ELF-1 (cell line): ENCODE measurements at places on chromosomes 7 and 10.

DNA sequence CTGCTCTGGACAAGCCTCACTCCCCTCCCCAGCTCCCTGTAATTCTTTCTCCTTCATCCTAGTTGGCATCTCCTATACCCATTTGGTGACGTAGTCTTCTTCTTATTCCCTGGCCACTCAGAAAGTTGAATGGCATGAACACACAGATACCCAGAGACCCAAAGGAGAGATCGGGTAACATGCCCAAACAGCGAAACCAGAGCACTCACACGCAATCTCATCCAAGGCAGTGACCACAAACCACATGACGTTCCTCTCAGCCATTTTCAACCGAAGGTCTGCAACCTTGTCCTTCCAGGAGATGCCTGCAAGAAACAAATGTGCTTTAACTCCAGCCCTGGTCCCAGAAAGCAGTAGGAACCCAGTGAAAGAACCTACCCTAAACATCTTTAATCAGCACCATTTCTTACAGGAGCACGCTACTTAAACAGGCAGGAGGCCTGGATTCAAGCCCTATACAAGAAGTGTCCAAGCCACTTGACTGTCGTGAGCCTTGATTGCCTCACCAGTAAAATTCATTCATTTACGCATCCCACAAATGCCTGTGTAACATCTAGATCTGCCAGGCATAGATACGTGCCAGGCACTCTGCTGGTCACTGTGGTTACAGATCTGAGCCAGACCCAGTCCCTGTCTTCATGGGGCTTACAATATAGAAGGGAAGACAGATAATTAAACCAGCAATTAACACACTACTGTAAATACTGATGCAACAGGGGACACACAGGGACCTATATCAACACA lies 37.1 kb downstream of the XPNPEP1 start:
- DNase-seq: no peak

DNA sequence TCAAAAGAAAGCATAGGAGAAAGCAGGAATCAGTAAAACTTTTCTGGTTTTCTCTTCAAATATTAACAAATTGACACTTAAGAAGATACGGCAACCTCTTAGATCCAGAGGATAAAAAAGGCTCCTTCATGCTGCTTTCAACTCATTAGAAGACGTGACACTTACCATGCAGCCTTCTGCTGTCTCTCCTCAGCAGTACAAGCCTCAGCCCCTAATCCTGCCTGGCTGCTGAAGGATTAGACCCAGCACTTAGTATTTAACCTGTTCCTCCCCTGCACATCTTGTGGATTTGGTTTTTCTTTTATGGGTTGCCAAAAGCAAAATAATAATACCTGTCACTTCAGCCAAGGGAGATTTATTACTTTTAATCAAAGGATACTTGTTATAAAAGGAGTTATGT lies 108.4 kb downstream of the LYZL1 start:
- no peak for DNase-seq

DNA sequence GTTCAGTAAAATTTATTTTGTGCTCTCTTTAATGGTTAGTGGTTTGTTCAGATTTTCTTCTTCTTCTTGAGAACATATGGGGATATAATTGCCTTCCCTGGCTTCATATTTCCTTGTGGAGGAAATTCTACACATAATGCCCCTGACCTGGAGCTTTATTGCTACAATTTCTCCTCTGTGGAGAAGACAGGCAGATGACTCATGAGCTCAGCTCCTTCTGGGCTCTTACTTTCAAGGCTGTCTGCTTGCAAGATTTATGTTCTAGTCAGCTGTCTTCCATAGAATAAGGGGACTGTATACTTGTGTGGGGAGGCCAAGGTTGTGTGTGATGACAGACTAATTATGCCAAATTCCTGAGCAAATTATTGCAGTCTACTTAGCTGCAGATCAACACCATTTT lies 1.6 kb downstream of the LRRD1 start:
- no peak for DNase-seq

GRCh38 chr10:56255298-56255697 lies 105.8 kb downstream of the ZWINT start:
- DNase-seq: no peak

GRCh38 chr7:18330548-18330947 lies 165.0 kb upstream of the HDAC9 start:
- DNase-seq: no peak

GRCh38 chr7:19209166-19209696 lies 64.0 kb upstream of the FERD3L start:
- DNase-seq: no peak
